GM12878 (cell line): ENCODE measurements at places on chromosomes 1 and 21.

GRCh38 chr1:200194477-200194876 is 167.0 kb downstream of the NR5A2 start:
- no peak for DNase-seq

DNA sequence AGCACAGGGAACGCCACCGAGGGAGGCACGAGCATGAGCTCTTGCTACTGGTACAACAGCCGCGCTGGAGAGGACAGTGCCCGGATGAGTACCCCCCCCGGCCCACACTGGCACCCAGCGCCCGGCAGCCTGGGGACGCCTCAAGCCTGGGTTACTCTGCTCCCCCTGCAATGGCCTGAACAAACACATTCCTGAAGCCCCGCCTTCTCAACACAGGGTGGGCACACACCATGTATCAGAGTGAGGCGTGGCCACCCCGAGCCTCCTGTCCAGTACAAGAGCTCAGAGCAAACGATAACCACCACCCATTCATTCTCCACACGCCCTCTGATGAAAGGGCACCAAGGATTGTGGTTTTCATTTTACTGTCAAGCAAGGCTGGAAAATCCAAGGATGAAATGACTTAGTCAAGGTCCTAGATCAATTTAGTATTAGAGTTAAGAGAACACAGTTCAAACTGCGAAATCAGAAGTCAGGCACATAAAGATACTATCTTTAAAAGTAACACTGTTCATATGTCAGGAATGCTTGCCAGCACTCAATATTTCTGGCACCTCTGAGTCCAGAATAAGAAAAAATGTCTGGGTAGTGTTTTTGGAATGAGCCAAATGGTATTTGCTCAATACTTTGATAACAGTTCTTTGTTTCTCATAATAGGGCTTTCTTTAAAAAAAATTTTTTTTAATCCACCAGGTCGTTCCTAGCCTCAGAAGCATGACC is 22.0 kb downstream of the UBE2G2 start:
- DNase-seq, result no peak

DNA sequence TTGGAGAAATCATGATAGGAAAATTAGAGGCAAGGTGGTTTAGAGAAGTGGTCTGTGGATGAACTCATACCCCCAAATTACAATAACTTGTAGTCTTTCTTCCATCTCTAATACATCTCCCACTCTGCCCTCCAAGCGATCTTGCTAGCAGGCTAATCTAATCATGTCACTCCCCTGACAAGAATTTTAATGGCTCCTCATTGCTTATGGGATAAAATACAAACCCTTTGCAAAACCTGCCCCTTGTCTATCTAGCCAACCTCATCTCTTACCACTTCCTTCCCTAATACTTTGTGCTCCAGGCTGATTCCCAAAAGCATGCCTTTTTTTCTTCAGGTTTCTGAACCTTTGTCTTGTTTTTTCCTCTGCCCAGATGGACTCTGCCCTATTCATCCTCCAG is 71.3 kb upstream of the LRRN2 start:
- no peak for DNase-seq

GRCh38 chr1:31036749-31037500 is 28.6 kb downstream of the PUM1 start:
- peak; percentile 16 for DNase-seq

GRCh38 chr1:248372394-248372793 is 3.2 kb upstream of the OR2T6 start:
- DNase-seq, result no peak
